ENCODE measurements at places on chromosomes 11 and 22.

- DNase-seq: no peak
Measured at GRCh38 chr11:94494126-94494680, 419 bp downstream of the ANKRD49 start.

GRCh38 chr11:76631566-76632308, 38.8 kb downstream of the LRRC32 start:
- DNase-seq: no peak

DNA sequence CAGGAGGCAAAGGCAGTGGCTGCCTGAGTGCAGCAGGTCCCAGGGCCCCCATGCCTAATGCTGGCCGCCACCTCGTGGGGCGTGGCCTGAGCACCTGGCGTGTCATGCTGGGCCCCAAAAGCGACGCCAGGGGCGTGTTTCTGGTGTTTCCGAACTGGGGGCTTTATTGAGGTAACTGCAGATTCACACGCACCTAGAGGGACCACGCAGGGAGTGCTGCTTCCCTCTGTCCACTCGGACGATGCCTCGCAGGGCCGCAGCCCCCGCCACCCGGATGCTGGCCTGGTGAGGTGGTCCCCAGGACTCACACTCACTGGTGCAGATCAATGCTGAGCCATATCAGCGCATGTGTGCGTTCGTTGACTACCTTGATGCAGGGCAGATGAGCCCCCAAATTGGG, 736.2 kb downstream of the BRD1 start:
- DNase-seq: no peak

GRCh38 chr11:79458709-79459108, 17.9 kb upstream of the TENM4 start:
- DNase-seq: no peak

DNA sequence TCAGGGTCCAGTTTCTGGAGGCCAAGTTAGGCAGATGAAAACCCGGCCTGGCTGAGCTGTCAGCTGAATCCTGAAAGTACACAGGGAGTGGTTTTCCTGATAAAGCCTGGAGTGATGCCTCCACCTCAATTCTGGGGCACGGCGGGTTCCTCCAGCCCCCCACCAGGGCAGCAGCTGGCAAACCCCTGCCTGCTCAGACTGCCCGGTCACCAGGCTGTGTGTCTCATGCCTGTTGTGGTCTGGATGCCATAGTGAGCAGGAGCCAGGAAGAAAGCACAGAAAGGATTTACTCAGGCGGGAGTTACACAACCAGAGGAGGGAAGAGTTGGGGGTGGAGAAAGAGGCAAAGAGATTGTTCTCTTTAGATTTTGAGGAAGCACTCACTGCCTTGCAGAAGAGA, 119.9 kb upstream of the RASSF10 start:
- DNase-seq: no peak

DNA sequence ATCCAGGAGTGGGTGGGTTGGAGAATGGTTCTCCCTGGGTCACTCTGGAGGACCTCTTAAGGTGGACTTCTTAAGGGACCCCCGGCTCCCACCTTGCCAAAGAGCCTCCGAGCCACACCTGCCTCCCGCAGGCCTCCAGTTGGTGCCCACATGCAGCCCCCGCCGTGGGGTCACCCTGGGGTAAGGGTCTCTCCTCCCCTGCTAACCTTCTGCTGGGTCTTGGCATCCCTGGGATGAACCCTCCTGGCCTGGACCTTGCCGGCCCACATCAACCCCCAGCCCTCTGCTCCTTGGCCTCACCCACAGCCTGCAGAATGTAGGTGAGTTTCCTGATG, 12.5 kb upstream of the MUC6 start:
- DNase-seq: no peak

DNA sequence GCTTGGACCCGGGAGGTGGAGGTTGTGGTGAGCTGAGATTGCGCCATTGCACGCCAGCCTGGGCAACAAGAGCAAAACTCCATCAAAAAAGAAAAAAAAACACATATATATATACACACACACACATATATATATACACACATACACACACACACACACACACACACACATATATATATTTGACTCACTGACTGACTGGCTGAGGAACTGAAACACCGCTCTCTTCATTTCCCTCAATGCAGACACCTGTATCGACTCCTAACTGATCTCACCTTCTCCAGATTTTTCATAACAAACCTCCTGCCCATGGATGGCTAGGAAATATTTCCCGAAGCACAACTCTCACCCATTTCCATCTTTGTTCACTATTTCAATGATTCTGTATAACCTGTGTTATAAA, 140.7 kb upstream of the ANO3 start:
- DNase-seq: peak; percentile 7

GRCh38 chr11:63614136-63614671, at the start of gene PLAAT3:
PLAAT3 (minus strand) TSS chr11:63614433; CDS start chr11:63614014, 419 bp downstream.
- DNase-seq: peak; percentile 75

- DNase-seq: no peak
Measured at GRCh38 chr11:47688111-47688510, 27.1 kb downstream of the AGBL2 start.

DNA sequence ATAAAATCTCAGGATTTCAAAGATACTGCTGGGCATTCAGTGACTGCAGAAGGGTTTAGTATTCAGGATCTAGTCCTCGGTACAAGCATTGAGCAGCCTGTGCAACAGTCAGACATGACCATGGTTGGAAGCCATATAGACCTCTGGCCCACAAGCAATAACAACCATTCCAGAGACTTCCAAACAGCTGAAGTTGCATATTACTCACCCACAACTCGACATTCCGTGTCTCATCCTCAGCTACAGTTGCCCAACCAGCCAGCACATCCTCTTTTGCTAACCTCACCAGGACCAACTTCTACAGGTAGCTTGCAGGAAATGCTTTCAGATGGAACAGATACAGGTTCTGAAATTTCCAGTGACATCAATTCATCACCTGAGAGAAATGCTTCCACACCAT, 156.8 kb downstream of the C11orf91 start:
- no peak for DNase-seq

GRCh38 chr11:115222218-115222862, 281.9 kb downstream of the CADM1 start:
- DNase-seq: peak; percentile 62

GRCh38 chr11:123247496-123247799, 52.4 kb upstream of the CLMP start:
- DNase-seq: no peak

GRCh38 chr22:38833061-38833460, 10.8 kb downstream of the NPTXR start:
- no peak for DNase-seq

GRCh38 chr11:96085319-96085930, 161.5 kb upstream of the MTMR2 start:
- no peak for DNase-seq

GRCh38 chr22:35521358-35522224, 19.0 kb upstream of the RASD2 start:
- DNase-seq: no peak

DNA sequence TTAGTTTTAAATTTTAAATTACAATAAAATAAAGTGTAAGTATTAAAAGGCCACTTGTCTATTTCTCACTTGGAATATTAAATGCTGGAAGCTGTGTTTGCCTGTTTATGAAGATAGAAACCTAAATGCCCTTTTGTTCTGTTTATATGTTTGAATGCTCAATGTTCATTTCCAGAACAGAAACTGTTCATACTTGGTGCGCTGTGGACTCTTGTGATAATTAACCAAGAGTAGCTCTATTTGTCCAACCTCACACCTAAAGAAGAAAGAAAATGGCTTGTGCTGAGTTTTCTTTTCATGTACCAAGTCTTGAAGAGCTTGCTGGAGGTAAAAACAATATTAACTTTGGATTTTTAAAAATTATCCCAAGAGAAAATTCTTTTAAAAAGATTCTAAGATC, 5.7 kb downstream of the C11orf54 start:
- peak; percentile 32 for DNase-seq

DNA sequence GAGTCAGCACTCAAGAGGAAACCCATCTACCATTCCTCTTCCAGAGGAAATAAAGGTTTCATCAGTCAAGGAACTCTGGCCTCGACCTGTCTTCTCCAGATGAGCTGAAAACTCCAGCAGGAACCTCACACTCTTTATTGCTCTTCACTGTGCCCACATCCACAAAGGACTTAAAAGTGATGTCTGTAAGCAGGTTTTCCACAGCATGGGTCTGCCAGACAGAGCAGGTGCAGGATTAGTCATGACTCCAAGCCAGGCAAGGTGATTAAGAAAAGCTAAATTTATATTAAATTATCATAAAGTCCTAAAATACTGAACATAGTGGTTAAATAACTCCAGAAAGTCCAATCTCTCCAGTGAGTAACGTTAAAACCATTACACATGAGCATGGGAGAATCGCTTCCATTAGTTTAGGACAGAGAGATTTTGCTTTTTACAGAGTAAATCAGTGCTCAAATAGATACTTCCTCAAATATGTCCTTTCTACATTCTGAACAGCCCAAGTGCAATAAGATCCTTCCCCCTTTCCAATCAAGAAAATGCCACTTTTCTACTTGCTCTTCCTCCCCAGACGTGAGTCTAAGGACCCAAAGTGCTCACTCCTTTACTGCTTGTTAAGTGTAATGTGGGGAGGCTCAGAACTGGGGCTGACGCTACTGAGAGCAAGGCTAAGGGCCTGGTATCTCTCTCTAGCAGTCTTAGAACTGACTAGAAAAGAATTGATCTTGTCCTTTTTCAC, 10.7 kb upstream of the CKAP5 start:
- no peak for DNase-seq

- DNase-seq: no peak
Measured at GRCh38 chr11:35111161-35112055, 27.6 kb upstream of the CD44 start.

DNA sequence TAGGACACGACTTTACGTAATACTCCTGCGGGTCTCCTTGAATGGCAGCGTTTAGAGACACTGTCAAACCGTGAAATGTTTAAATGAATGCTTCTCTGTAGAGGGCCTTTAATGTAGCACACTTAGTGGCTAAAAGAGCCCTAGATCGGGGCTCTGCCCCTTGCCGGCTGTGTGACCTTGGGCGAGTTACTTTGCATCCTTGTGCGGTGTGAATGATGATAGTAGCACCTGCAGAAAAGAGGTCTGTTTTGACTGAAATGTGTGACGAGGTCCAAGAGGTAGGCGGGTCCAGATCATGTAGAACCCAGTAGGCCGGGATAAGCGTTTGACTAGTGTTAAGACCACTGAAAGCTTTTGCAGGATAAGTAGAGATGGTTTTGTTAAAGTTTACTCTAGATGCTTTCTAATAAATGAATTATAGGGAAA, 866 bp downstream of the MED17 start:
- peak; percentile 24 for DNase-seq

DNA sequence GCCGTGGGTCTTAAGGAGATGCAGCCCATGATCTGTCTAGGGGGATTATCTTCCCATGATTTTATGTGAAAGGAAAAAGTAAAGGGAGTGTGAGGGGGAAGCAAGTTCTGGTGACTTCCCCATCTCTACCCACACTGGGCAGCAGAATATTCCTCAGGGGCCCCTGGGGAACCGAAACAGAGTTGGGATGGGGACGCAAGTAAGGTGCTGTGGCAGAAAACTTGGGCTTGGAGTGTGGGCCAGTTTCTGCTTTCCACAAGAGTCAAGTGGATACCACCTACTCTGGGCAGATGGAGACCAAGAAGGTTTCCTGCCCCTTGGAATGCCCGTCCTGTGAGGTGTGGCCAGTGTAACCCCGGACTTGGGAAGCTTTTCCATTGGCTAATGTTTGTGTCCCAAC, 64.4 kb downstream of the SGSM3 start:
- no peak for DNase-seq

DNA sequence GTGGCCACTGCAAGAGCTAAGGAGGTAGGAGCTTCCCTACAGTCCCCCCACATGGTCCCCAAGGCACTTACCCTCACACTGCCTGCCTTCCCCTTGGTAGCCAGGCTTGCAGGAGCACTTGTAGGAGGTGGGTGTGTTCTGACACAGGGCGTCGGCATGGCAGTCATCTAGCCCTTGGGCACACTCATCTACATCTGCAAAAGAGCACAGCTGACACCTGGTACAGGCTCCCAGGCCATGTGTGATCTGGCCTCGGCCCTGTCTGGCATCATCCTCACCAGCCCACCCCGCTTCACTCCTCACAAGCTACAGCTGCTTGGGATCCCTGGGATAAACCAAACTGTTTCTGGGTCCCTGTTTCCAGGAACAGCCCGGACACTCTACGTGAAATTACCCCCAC, 1.8 kb downstream of the SCUBE2 start:
- no peak for DNase-seq

DNA sequence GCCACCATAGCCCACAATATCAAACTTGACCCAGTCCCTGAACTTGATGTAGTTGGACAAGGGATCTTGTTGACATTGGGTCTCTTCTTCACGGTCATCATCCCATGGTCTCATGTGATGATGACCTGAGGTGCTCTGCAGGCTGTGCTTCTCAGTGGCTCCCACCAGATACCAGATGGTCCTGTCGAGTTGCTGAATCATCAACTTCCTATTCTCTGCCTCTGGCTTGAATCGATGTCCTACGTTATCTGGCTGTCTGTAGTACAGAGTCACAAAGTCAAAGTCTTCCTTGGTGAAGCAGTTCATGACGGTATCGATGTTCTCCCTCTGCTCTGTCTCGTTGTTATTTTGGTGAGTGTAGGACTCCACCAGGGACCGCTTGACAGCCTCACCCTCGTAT, 145.7 kb upstream of the ALDH3B2 start:
- DNase-seq: no peak

GRCh38 chr22:39255449-39256185, 10.8 kb upstream of the PDGFB start:
- no peak for DNase-seq

GRCh38 chr22:39471381-39472141, 14.7 kb downstream of the MGAT3 start:
- peak; percentile 61 for DNase-seq

GRCh38 chr11:122019908-122020694, 95.9 kb downstream of the BLID start:
- DNase-seq: no peak

DNA sequence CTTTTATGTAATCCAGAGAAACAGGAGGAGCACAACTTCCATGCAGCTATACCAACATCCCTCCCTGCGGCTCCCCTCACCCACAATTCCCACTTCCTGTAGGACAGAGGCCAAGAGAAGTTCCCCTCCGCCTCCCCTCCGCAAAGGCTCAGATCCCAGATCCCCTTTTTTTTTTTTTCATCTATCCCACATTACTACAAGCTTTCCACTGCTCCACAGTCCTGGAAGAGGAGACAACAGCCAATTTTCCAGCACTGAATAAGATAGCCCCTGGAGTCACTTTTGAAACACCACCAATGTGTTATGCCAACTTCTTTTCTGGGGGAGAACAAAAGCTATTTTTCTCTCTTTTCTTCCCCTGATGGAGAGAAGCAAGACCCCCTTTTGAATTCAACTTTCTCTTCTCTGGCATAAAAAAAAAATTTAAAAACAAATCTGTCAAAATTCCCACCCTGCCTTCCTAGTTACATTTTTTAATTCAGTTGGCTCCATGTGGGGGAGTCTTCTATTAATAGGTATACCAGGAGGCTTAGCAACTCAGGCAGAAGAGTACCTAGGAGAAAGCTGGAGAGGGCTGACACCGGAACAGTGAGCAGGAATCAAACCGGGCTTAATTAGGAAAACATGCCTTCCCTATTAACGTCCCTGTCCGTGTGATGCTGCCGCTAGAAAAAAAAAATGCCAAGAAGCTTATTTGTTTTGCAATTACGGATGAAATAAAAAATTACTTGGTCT, 543.4 kb downstream of the BUD13 start:
- DNase-seq: no peak
